CD4-positive, alpha-beta memory T cell (primary cell): ENCODE measurements at places on chromosomes 16 and 17. TPM values are rescaled to one million over a fixed set of nuclear protein-coding genes. Genes with fewer than 3 reads are reported as not detected.

GRCh38 chr17:56148333-56148732 lies 4.9 kb upstream of the ANKFN1 start:
- no peak for DNase-seq

Gene SKAP1
- 88.7 TPM for total RNA-seq

- no peak for DNase-seq
Measured at GRCh38 chr17:39714234-39714633, 14.4 kb downstream of the ERBB2 start.

Gene ACAP1
- total RNA-seq: 507 TPM
